ENCODE measurements at places on chromosomes 11 and 22.

DNA sequence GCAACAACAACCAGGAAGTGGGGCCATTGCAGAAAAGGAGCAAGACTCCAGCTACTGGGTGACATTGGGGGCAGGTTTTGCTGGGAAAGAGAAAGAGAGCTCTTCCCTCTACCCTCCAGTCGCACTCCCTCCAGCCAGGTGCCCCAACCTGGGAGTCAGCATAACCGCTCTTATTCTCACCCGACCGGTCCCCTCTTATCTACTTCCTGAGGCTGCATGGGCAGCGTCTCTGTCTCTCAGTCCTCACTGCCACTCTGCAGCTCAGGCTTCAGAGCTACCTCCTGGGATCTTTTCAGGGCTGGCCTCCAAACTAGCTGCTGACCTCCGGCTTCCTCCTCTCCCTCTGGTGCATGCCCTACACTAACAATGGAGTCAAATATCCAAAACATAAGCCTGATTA, 5.1 kb downstream of the ZNF70 start:
- DNase-seq = no peak

DNA sequence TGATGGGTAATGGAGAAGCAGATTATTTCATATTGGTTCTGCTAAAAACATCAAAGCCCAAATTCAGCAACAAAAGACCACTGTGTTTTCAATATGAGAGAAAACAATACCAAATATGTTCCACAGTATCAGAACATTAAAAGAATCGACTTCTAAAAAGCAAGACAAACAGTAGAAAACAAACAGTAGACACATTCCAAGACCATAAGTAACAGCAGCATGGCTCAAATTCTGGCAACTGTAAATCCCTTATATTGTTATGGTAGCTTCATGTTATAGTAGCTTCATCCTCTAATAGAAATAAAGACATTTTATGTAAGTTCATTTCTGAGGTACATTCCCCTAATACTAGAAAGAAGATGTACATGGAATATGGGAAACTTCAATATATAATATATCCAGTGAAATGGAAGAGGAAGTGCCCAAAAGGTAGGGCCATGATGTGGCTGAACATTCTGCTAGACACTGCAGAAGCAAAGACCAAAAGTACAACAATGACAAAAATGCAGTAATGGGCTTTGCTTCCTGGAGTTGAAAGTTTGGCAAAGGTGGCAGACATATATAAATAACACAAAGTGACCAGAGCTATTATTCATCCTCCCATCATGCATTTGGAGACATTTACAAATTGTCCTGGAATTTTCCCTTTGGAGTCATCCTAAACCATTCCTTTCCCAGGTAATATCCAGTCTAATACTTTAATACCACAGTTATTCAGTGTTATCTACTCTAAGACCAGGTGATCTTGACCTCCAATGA, 299.9 kb downstream of the DCDC1 start:
- no peak for DNase-seq

DNA sequence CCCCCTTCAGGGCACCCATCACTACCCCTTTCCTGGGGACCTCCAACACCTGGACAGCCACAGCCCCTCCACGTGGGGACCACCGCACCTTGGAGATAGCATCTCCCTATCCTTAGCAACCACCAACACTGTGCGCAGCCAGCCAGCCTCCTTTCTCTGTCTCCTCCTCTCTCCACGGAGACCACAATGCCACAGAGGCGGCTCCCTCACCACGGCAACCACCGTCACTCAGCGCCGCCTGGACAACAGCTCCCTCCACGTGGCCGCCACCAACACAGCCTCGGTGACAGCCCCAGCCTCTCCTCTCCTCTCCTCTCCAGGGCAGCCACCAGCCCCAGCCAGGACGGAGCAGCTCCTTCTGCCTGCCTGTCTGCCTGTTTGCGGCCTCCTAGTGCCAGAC, 10.5 kb downstream of the ELFN2 start:
- DNase-seq = peak; percentile 65

DNA sequence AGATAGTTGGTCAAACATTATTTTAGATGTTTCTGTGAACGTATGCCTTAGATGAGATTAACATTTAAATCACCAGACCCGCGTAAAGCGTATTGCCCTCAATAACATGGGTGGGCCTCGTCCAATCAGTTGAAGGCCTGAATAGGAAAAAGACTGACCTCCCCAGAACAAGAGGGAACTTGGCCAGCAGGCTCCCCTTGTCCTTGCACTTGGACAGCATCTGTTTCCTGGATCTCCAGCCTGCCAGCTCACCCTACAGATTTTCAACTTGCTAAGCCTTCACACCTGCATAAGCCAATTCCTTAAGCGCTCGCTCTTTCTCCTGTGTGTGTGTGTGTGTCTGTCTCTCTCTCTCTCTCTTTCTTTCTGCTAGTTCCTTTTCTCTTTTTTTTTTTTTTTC, 8.2 kb downstream of the TOM1 start:
- DNase-seq = no peak

DNA sequence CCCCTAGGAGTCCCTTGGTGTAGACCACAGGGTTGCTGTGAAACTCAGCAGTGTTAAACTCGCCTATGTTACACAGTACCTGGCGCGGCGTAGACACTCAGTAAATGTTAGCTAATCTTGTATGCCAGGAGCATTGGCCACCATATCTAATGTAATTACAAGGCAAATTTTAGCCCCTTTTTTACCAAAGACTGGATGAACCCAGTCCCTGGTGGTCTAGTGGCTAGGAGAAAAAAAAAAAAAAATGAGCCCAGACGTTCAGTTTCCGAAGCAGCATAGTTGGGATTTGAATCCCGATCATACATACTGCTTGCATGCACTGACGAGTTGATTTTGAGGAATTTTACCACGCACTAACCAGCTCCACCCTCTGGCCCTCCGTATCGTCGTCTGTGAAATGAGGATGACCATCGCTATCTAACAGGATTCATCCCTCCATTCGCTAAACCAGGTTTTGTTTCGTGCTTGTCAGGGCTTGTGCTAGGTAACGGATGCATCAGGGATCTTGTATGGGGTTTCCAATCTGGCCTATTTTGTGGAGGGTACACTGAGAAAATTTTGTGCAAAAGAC, 688 bp downstream of the PTS start:
- no peak for DNase-seq

- no peak for DNase-seq
These were observed 314.7 kb upstream of the SORL1-AS1 start for GRCh38 chr11:121767433-121767832.

DNA sequence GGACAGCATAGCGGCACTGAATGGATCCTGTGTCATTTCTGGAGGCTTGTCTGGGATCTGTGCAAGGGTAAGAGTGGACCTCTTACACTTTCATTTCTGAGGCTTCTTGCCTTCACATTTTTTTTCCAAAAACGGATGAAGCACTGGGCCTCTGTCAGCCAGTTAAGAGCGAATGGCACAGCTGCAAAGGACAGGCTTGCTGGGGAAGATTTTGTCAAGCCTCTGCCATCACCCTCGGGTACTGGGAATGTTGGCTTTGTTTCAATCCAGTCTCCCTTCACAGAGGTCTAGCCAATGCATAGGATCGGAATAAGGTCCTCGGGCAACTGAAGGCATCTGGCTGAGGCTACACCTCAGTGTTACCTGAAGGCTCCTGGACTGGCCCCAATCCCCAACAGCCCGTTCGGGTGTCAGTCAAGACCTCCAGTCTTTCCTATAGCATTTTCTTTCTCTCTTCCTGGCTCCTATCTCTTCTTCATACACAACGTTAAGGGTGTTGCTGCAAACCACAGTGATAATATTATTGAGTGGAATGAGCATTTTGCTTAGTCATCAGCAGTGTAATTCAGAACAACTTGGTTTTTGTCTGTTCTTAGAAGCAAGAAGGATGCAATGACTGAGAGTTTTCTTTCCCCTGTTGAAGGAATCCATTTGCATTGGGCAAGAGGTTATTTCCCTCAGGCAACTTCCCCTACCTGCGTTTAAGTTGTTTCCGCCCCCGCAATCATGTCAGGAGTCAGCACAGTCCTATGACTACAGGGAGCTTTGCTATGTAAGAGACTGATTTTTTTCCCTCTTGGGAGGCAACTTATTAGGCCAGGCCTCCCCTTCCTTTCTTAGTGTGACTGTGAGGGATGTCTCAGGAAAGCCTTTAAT, 22.8 kb downstream of the NPAT start:
- no peak for DNase-seq

DNA sequence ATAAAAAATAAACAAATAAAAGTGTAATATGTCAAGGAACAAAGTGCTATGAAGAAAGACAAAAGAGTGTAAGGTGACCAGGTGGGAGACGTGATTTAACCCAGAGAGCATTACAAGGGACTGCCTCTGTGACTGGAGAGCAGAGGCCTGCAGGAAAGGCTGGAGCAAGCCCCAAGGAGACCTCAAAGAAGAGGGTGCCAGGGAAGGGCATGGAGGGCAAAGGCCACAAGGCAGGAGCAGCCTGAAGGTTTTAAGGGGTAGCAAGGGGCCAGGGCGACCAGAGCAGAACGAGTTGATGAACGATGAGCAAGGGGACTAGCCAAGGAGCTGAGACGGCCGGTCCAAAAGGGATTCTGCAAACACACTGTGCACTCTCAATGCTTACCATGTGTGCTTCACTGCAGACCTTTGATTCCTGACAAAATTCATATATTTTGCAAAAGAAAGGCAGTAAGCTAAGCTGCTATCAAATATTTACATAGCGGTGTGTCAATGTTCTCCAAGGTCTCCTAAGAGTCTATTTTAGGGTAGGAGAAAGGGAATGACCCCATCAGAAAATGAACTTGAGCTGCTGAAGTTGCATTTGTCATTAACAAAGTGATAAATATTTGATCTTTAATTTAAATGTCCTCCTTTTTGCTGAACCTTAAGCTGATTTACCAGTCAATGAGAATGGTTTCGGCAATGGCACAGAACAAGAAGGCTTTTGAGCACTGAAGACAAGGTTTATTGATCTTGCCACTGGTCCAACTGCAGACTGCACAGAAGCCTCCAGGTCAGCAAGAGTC, 50.5 kb downstream of the SMCO4 start:
- DNase-seq = no peak

GRCh38 chr11:111514216-111515031, at the start of gene HOATZ:
Gene HOATZ (plus strand): TSS chr11:111514778. CDS start chr11:111514785, 7 bp downstream.
- peak; percentile 26 for DNase-seq

DNA sequence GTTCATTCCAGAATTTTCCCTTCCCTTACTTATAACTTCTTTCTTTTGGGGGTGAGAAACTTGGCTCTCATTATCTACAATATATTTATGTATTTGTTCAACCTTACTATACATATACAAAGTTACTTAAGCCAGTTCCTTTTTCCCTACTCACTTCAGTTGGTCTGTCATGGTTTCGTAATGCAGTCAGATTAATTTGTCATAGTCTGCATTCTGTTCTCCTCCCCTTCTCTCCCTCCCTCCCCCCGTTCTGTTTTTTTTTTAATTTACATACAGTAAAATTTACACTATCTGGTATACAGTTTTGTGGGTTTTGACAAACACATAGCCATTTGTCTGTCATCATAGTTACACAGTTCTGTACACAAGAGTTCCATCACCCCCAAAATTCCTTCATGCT, 71.8 kb upstream of the ADORA2A start:
- DNase-seq = no peak

DNA sequence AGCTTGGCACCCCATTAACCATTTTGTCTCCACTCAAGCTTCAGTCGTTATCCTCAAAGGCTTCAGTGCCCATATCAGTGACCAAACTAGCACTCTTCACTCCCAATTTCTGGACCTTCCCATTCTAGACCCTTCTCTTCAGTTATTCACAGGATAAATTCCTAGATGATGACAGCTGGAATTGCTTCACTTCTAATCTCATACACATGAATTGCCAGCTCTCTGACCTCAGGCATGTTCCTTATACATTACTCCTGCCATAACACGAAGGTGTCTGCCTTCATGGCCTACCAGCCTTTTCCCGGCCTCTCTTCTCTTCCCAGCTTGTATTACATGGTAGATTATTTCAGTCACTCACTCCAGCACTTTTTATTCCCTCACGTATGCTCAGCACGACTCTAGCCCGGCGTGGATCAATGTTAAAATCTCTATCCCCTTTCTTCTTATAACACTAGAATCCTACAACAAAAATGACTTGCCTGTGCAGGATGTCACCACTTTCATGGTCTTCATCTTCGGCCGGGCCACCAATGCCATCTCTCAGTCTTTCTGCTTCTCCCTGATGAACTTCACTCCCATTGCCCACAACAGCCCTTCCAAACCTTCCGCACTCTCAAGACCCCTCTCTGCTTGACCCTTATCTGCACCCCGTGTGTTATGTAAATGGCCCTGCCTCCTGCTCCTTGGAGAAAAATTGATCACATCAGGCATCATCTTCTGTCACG, 36.9 kb downstream of the EIF3F start:
- DNase-seq = no peak

DNA sequence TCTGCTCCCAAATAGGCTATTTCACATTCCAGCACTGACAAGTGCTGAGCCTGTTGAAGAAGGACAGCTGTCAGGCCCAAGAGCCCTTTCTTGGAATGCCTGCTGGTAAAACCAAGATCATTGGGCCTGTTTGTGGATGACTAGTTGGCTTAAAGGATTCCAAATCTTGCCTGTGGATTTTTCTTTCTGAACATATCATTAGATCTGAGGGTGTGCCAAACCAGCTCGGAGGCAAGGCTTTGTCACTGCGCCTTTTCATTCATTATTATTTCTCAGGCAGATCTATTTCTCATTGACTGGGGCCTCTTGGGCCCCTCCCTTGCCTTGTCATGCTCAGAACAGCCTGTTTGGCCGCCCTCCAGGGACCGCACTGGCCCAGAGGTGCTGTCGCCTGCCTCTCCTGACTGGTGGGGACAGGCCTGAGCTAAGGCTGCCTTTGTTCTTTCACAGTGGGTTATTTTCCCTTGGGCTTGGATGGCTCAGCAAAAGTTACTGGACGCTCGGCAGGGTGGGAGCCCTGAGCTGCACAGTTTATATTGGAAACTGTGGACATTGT, 222.7 kb upstream of the SESN3 start:
- DNase-seq = peak; percentile 28

DNA sequence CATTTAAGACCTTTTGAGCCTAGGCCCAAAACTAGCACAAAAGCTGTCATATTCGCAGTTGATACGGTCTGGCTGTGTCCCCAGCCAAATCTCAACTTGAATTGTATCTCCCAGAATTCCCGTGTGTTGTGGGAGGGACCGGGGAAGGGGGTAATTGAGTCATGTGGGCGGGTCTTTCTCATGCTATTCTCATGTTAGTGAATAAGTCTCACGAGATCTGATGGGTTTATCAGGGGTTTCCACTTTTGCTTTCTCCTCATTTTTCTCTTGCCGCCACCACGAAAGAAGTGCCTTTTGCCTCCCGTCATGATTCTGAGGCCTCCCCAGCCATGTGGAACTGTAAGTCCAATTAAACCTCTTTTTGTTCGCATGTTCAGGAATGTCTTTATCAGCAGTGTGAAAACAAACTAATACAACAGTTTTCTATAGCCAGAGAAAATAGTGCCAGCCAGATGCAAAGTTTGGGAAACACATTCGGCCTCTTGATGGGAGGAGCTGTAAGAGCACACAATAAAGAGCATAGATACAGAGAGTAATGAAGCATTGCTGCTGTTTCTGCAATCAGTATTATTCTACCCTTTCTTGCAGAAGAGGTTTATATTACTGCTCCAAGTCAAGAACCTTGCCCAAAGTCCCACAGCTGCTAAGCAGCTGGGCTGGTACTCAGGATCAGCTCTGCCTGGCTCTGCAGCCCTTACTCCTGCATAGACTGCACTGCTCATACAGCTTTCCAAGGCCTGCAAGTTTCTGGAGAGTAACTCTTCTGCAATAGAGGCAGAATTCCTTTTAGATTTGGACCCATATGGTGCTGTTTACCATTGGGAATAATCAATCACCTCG, 2.0 kb upstream of the ZNF195 start:
- DNase-seq = no peak

Data from frontal cortex (tissue), 4 donors.